ENCODE measurements at places on chromosomes 7 and 10.

DNA sequence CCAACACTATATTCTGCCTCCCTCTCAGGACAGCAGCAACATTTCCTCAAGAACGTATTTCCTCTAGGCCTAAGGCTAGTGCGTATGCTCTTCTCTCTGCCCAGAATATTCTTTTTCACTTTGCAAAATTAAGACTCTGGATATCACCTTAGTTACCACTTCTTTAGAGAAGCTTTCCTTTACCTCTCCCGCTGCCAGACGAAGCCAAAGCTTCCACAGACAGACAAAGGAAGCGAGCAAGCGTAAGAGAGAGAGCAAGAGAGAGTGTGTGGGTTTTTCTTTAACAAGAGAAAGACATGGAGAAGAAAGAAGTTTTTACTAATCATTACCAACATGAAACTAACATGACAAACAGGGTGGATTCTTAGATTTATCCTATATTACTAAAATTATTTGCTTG is 64.1 kb downstream of the P4HA1 start:
- DNase-seq: no peak

DNA sequence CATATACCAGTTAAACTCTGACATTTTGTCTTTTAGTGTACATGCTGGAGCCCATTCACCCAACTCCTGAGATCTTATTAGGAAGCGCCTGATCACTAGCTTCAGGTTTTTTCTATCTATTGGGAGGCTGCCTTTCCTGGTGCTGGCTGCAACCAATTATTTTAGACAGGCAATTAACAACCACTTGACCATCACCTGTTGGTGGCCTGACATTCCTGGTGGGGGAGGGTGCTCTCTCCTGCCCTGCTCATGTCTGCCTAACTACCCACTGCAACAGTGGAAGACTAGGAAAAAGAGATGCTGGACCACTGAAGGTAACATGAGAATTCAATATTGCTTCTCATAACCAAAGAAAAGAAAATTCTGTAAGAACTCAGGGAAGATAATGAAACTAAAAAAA is 190.3 kb upstream of the GRM3 start:
- peak; percentile 19 for DNase-seq

DNA sequence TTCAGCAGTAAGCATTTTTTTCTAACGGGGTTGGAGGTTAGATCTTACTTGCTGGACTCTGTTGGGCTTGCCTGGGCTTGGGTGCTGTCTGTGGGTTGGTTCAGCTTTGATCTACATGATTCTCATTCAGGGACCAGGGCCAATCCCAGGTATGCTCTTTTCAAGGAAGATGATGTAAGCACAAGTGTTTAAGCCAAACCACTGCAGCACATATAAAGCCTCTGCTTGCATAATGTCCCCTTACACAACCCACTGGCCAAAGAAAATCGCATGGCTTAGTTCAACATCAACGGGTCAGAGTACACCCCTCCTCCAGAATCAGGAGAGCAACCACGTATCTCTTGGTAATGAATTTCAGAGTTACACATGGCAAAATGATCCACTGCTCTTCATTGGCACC is 83.9 kb downstream of the DNAJB9 start:
- no peak for DNase-seq

GRCh38 chr10:127195041-127195506 is 1.3 kb downstream of the INSYN2A start:
- DNase-seq: no peak

DNA sequence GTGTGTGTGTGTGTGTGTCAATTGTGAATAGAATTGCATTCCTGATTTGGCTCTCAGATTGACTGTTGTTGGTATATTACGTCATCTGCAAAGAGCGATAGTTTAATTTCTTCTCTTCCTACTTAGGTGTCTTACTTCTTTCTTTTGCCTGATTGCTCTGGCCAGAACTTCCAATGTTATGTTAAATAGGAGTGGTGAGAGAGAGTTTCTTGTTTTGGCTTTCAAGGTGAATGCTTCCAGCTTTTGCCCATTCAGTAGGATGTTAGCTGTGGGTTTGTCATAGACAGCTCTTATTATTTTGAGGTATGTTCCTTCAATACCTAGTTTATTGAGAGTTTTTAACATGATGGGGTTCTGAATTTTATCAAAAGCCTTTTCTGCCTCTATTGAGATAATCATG is 34.2 kb upstream of the PRSS37 start:
- no peak for DNase-seq

- no peak for DNase-seq
Measured at GRCh38 chr10:132992433-132993215, 50.3 kb upstream of the CFAP46 start.

GRCh38 chr7:139645572-139646523 is 122.4 kb downstream of the CLEC2L start:
- peak; percentile 21 for DNase-seq

GRCh38 chr7:40799-41750 is 151.3 kb upstream of the FAM20C start:
- DNase-seq: no peak

DNA sequence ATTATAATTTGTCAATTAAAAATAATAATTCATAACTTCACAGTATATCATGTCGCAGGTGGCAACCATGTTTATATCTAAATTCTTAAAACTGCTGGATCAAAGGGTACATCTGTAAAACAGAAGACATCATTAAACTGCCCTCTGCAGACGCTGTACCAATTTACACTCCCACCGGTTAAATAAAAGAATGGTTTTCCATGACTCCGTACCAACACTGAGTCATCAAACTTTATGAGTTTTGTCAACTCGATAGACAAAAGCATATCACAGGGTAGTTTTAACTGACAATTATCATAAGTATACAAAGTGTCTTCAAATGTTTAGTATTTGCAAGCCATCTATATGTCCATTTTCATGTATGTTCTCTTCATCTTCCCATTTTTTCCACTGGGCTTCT is 5.7 kb upstream of the GSTK1 start:
- no peak for DNase-seq

DNA sequence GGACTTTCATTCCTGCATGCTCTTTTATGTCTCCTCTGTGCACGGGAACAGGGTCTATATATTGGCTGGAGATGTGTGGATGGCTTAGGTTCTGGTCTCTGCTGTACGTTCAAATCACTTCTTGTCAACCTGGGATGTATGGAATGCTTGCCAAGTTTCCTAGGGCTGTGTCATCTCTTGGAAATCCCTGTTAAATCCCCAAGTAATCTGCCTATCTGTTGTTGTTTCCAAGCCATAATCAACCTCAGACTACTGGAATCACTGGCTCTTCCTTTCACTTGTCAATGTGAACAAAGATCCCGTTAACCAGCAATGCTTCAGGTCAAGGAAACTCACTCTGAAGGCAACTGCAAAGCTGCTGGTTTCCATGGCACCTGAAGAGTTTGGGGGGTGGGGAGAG is 93.3 kb upstream of the FAM171A1 start:
- DNase-seq: no peak

DNA sequence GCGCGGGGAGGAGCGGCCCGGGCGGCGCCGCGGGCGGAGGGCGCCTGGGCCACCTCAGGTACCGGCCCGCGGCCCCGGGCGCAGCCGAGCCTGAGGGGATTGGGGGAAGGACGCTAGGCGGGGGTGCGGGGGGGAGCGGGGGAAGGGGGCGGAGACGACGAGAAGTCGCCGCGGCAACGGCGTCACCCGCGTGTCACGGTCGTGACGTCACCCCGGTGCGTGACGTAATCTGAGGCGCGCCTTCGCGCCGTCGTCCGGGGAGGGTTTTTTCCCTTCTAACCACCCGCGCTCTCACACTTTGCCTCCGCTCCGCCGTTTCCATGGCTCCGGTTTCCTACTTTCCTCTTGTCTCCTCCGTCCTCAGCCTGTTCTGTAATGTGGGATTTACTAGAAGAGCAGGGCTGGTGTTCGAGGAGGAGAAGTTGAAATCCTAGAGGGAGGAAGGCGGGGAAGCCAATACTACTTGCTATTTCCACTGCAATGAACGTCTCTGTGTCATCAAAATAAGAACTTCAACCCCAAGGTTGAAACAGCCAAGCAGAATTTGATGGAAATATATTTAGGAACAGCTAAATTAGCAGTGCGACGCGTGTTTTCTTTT is at the start of gene BRAF:
TSS of gene BRAF (minus strand) at position 109 of the 601 bp plus-strand sequence. CDS start 226 bp downstream, outside the sequence.
- DNase-seq: peak; percentile 43

DNA sequence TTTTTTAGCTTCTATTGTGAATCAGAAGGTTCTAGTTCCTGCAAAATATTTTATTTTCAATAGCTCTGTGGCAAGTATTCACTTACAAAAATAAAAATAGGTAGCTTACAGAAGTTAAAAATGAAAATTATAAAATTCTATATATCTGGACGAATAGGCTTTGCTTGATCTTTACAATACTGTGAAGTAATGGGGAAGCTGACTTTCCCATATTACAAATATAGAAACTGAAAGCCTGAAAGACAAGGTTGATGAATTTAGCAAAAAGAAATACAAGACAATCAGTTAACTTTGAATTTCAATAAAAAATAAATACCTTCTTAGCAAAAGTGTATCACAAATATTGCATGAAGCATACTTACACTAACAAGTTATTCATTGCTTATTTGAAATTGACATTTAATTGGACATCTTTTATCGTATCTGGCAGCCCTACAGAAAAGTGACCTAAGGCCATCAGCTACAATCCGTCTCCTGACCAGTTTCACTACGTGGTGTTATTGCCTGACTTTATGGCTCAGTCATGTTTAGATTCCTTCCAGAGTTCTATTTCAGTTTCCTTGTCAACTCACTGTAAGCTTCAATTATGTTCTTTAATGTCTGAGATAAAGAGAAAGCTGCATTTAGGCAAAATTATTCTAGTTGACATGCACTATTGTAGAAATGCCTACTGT is 310.5 kb upstream of the HGF start:
- DNase-seq: no peak

- DNase-seq: no peak
Measured at GRCh38 chr10:77981281-77981680, 48.0 kb downstream of the POLR3A start.

- no peak for DNase-seq
Measured at GRCh38 chr10:11208908-11209829, 191.5 kb downstream of the CELF2 start.

GRCh38 chr7:151775547-151776443 is 101.1 kb downstream of the PRKAG2 start:
- DNase-seq: no peak

DNA sequence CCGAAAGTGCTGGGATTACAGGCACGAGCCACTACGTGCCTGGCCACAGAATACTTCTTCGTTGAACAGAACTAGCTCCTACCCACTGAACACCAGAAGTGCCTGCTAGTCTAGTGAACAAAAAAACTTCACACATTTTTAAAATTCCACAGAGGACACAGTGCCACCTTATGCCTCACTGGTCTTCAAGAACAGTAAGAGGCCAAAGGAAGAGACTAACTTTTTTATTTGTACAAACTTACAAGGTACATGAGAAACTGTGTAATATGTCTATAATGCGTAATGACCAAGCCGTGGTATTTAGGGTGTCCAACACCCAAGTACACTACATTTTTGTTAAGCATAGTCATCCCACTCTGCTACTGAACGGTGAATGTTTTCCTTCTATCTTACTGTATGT is 144.4 kb upstream of the PTER start:
- no peak for DNase-seq

- DNase-seq: no peak
Measured at GRCh38 chr10:80414142-80414895, 6.0 kb downstream of the PRXL2A start.

DNA sequence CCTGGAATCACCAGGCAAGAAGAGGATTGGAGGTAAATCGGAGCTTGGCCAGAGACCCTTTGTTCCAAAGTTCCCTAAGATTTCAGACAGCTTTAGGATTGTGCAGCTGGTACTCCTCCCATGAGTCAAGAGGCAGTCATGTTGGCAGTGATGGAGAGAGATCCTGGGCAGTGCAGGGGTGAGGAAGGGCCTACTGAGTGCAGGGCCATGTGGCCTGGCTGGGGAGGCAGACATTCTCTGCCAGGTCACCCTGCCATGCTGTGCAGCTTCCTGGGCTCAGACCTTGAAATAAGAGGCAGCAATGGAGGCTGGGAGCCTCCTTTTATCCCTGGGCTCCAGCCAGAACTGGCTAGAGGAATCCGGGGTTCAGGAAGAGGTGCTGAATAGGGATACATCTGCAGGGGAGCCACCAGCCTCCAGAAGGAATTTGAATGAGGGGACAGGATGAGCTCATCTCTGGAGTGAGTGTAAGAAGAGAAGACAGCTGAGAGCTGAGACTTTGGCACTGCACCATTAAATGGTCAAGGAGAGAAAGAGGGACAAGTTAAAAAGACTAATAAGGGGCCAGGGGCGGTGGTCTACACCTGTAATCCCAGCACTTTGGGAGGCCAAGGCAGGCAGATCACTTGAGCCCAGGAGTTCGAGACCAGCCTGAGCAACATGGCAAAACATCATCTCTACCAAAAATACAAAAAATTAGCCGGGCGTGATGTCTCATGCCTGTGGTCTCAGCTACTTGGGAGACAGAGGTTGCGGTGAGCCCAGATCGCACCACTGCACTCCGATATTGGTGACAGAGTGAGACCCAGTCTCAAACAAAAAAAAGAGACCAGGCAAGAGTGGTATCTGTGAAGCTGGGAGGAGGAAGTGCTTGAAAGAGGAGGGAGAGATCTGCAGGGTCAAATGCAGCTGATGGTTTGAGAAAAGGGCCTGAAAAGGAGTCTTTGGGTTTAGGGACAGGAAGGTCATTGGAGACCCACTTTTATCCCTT is 12.0 kb downstream of the SFTPD start:
- DNase-seq: no peak

- DNase-seq: no peak
Measured at GRCh38 chr7:1193593-1194424, 33.8 kb upstream of the ZFAND2A start.

GRCh38 chr10:88196291-88196690 is 332.9 kb downstream of the PTEN start:
- DNase-seq: no peak

DNA sequence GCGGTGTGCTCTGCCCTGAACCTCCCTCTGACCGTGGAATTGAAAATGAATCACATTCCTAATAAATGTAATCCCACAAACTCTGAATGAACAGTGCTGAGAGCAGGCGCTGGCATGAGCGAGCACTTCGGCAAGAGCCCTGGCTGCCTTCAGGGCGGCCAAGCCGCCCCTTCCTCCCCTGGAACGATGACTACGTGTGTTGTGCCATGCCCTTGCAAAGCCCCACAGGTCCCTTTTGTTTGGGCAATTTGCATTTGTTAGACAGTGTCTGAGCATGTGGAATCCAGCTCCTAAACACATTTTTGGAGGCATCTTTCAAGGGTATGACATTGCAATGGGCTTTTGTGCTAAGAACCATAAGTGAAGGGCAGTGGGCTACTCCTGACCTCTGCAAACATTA is 95.6 kb upstream of the MKI67 start:
- DNase-seq: no peak

- no peak for DNase-seq
Measured at GRCh38 chr7:2870471-2870931, 26.4 kb upstream of the GNA12 start.

GRCh38 chr10:1346201-1346600 is 290.0 kb downstream of the WDR37 start:
- DNase-seq: no peak

DNA sequence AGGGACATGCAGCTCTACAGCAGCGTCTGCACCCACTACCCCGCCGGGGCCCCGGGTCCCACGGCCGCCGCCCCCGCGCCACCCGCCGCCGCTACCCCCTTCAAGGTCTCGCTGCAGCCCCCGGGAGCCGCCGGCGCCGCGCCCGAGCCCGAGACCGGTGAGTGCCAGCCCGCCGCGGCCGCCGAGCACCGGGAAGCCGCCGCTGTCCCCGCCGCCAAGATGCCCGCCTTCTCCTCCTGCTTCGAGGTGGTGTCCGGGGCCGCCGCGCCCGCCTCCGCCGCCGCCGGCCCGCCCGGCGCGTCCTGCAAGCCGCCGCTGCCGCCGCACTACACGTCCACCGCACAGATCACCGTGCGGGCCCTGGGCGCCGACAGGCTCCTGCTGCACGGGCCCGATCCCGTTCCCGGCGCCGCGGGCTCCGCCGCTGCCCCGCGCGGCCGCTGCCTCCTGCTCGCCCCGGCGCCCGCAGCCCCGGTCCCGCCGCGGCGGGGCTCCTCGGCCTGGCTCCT is 631 bp downstream of the OTUD1 start:
- no peak for DNase-seq
